ENCODE measurements at places on chromosomes 1 and 21.

GRCh38 chr1:171743081-171743870 lies 1.4 kb upstream of the VAMP4 start:
- DNase-seq: no peak

DNA sequence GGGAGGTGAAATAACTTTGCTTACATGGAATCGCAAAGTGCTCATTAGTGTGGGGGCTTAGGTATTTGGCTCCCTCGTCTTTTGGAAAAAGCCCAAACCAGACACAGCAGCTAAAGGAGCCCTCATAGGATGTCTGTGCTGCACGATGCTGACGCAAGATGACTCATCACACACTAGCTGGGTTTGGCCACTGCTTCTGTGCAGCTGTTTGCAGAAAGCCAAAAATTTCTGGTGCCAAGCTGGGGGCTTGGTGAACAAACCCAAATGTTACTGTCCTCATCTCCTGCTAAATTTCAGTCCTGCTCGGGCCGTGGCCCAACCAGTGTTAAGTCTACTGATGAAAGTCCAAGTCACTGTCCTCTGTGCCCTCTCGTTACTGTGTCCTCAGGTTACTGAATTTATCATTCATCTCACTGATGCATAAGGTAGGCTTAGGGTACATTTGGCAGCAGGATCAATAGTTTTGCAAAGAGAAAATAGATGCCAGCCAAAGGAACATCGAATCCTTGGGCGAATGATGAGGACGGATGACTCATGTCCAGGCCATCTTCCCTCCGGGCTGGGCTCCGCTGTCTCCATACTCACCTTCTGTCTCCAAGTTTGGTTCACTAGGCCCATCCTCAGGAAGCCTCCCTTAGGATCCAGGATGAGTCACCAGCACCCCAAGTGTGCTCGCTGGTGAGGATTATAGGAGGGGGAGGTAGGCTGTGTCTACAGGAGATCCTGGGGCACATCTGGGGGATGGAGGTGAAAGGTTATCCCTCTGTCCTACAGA lies 177.7 kb downstream of the ADSS2 start:
- DNase-seq: peak; percentile 60

- DNase-seq: no peak
These were observed 21.6 kb upstream of the RCOR3 start for GRCh38 chr1:211237579-211237978.

GRCh38 chr1:59997479-59998115 lies 71.0 kb upstream of the CYP2J2 start:
- no peak for DNase-seq

DNA sequence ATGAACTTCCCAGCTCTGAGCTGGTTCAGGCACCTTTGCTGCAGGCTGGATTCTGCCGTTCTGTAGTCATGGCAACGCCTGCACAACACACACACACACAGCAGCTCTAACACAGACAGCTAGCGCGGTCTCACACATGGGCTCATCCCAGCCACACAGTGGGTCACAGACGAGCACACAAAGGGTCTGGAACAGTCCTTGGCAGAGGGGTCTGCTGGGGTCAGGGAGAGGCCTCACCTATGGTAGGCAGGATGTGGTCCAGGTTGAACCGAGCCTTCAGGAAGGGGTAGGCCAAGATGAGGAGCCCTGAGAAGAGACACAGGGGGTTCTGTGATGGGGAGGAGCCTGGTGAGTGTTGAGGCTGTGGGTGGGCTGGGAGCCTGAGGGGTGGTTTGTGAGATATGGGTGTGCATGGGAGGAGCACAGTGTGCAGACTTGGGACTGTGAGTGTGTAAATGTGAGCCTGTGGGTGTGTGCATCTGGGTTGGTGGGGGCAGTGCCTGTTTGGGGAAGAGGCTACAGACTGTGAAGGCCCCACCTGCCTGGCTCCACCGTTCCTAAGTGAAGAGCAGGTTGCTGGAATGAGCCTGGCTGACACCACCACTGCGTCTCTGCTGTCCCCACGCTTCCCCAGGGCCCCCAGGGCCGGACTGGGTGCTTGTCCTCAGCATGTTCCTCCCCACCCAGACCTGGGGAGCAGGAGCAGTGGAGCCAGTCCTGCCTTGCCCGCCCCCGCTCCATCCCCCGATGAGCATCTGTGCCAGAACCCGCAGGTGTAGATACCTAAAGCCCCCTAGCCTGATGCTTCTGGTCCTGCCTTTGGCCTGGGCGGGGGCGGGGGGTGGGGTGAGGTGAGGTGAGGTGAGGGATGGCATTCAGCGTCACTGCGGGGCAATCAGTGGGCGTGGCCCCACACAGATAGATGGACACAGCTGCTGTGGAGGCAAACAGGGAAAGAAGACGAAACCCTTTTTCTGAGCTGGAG lies 1.5 kb downstream of the KNCN start:
- peak; percentile 48 for DNase-seq

GRCh38 chr1:160238408-160238807 lies 23.9 kb downstream of the DCAF8 start:
- DNase-seq: no peak

DNA sequence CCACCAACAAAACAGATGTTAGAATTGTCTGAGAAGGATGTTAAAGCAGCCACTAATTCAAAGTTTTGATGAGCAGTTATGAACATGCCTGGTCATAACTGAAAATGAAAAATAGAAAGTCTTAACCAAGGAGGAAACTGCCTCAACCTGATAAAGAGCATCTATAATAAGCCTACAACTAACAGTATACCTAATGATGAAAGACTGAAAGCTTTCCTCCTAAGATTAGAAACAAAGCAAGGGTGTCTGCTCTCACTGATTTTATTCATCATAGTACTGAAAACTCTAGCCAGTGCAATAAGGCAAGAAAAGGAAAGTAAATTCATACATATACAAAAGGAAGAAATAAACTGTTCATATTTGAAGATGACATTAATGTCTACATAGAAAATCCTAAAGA lies 82.0 kb downstream of the KCNK1 start:
- no peak for DNase-seq

- no peak for DNase-seq
These were observed 20.2 kb upstream of the MTR start for GRCh38 chr1:236774926-236775325.

GRCh38 chr1:180644526-180645192 lies 12.8 kb downstream of the XPR1 start:
- no peak for DNase-seq

- DNase-seq: peak; percentile 51
These were observed 232.0 kb upstream of the VAMP3 start for GRCh38 chr1:7538849-7539768.

- no peak for DNase-seq
These were observed 1528.0 kb upstream of the TPTE start for GRCh38 chr21:8993284-8993942.

DNA sequence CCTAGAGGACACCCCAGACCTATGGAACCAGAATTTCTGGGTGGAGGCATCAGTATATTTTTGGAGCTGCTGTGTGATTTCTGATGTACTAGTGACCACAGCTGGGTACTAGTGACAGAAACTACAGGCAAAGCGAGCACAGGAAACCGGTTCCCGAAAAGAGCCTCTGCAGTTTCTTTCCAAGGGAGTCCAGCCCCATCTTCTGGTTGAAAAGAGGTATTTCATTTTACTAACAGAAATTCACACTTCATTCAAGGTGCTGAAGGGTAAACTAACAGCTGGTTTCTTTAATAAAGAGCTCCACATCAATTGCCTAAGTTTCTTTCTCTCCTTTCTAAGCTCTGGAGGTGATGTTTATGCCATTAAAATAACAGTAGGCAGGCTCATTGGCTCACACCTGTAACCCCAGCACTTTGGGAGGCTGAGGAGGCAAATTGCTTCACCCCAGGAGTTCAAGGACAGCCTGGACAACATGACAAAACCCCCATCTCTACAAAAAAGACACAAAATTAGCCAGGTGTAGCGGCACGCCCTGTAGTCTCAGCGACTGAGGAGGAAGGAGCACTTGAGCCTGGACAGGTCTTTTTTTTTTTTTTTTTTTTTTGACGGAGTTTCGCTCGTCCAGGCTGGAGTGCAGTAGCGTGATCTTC lies 22.0 kb downstream of the THAP3 start:
- no peak for DNase-seq

DNA sequence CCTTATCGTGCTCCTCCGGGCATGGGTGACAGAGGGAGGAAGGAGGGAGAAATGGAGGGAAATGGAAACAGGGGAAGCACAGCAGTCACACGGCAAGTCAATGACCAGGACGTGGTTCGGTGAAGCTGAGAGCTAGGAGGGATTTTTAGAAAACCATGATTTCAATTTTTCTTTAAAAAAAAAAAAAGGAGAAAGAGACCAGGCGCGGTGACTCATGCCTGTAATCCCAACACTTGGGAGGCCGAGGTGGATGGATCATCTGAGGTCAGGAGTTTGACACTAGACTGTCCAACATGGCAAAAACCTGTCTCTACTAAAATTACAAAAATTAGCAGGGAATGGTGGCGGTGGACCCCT lies 776 bp upstream of the TNFRSF9 start:
- no peak for DNase-seq

GRCh38 chr1:61337981-61338848 lies 255.9 kb downstream of the NFIA start:
- DNase-seq: peak; percentile 50

DNA sequence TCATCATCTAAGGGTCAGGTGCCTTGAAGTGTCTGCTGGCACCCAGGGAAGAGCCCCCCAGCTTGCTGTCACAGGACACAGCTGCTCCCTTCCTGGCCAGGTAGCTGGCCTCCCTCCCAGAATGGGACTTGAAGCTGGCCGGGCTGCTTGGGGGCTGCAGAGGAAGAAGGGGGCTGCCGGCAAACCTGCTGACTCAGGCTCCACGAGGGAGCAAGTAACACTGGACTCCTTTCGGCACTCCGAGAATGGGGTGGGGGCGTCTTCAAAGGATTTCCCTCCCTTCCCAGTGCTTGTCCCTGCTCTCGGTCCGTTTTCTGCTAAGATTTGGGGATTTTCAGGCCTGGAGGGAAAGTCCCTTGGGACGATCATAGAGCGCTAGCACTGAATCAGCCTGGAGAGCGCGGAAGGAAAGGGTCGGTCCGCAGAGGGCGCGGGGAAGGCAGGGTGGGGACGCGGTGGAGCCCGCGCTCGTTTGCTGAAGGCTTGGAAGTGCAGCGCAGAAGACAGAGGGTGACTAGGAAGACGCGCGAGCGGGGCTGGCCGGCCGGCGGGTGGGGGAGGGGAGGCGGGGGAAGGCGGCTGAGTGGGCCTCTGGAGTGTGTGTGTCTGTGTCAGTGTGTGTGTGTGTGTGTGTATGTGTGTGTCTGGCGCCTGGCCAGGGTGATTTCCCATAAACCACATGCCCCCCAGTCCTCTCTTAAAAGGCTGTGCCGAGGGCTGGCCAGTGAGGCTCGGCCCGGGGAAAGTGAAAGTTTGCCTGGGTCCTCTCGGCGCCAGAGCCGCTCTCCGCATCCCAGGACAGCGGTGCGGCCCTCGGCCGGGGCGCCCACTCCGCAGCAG lies at the start of gene CSF1:
Gene CSF1 (plus strand): TSS at position 727 of the 840 bp plus-strand sequence. CDS start 175 bp downstream, outside the sequence.
- peak; percentile 73 for DNase-seq

GRCh38 chr1:59498640-59499039 lies 201.7 kb downstream of the FGGY start:
- no peak for DNase-seq

DNA sequence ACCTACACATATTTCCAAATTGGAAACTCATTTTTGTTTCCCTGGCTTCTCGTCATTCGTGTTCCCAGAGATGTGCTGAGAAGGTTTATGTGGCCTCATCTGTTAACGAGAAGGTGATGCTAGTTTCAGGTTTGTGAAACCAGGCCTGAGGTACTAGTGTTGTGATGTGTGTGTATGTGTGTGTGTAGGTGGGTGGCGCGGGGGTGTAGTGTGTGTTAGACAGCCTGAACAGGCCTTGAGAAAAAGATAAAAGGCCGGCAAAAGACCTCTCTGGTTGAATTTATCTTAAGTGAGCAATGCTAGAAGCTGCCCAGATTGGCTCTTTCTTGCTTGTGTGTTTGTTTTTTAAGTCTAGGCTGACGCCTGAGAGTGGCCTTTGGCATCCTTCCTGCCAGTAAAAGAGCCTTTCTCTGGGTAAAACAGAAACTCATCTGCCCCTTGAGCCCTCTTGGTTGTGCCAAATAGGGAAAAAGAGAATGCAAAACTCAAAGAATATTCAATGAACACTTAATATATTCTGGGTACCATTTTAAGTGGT lies 65.8 kb upstream of the HSD17B7 start:
- DNase-seq: no peak

DNA sequence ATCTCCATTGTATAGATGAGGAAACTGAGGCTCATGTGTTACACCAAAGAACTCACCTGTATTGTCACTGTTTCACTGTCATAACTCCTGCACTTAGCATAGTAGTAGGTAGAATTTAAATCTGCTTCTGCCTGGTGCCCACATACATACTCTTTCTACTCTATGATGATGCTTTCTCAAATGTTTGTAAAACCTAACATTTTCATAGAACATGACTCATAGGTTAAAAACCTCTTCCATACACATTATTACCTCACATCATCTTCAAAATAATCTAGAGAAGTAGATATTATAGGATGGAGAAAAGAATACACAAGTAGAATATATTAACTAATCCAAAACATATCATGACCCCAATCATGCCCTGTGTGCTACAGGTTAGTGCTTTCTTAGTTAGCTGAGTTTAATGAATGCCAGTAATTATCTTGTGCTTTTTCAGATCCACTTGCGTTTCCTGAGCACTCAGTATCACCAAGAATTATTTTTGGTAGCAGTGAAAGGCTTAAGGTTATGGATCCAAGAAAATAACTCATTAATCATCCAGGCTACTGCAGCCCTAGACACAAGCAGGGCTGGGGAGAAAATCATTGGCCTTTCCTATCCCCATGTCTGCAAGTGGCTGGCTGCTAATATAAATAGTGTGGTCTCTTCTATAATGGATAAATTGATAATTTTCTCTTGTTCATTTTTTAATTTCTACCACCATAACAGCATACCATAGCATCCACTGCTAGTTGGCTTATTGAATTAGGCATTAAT lies 156.9 kb downstream of the LRRC40 start:
- DNase-seq: no peak

DNA sequence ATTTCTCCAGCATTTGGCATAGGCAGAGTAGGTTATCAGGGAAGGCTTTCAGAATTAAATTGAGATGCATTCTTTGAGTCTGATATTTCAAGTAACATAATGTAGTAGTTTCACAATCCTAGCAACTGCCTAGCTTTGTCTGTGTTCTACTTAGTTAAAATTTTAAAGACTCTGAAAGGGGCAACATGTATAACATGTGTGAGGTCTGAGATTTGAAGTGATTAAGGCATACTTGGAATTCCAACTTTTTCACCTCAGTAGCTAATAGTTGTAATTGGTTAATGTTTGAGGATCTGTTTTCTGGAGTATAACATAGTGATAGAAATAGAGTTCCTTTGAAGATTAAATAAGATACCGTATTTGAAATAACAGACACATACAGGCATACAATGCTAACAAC lies 335.2 kb upstream of the BEND5 start:
- DNase-seq: no peak

DNA sequence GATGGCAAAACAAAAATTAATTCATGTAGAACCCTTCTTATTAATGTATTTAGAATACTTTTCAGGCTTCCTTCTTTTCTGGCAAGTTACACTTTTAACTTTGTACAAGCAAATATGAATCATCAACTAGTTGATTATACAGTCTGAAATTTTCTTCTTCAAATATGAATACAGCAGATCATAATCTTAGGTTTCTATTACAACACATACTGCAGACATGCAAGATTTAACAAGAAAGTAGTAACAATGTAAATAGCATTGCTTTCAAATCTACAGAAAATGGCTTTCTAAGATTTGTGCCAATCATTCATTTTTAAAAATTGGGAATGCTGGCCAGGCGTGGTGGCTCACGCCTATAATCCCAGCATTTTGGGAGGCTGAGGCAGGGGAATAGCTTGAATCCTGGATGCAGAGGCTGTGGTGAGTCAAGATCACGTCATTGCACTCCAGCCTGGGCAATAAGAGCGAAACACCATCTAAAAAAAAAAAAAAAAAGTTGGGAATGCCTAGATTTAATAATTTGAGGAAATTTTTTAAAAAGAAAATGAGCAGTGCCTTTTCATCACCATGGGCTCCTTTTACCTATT lies 68.4 kb upstream of the DPYD start:
- no peak for DNase-seq

All from BE2C (cell line).